NCI-H1930 (cell line): ENCODE measurements at places on chromosomes 16 and 17.

GRCh38 chr17:56786989-56787482 lies 46.7 kb downstream of the C17orf67 start:
- no peak for DNase-seq

- no peak for DNase-seq
Measured at GRCh38 chr16:54207837-54208236, 78.8 kb downstream of the IRX3 start.

- no peak for DNase-seq
Measured at GRCh38 chr17:46889992-46890564, 32.9 kb upstream of the GOSR2 start.

GRCh38 chr16:88810912-88811768 lies 588 bp downstream of the APRT start:
- peak; percentile 72 for DNase-seq

DNA sequence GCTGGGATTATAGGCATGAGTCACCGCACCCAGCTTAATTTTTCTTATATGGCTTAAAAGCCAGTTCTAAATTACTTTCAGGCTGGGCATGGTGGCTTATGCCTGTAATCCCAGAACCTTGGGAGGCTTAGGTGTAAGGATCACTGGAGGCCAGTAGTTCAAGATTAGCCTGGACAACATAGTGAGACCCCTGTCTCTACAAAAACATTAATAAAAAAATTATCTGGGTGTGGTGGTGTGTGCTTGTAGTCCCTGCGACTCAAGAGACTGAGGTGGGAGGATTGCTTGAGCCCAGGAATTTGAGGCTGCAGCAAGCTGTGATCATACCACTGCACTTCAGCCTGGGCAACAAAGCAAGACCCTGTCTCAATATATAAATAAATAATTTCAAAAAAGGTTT lies 10.8 kb upstream of the SMARCD2 start:
- DNase-seq, result no peak

DNA sequence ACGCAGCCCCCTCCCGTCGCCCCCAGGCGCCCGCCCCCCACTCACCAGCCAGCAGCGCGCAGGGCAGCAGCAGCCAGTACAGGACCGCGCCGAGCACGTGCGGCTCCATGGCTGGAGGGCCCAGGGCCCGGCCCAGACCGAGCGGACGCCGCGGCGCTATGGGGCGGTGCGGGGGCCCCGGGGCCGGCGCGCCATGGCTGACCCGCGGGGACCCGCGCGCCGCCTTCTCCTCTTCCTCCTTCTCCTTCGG lies 239 bp downstream of the PIEZO1 start:
- no peak for DNase-seq

DNA sequence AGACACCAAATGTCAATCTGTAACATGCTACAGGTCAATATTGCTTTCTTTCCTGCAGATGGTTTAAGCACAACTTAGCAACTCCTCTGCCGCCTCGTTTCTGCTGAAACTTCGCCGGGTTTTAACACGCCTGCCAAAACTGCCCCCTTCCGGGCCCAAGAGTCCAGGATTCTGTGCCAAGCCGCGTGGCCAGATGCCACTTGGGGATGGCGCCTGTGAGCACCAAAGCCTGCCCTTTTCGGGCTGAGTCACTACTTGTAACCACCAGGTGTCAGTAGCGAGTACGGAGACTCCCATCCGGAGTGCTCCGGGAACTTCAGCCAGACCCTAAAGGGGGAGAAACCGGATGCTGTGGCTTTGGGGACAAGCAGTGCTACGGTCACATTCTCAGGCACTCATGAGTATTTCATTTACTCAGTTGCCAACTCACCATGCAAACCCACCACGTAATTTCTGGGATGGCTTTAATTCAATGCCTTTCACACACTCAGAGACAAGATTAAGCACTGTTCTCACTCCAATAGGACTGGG lies 7.8 kb downstream of the PMP22 start:
- DNase-seq, result peak; percentile 18

- no peak for DNase-seq
Measured at GRCh38 chr17:47203984-47204721, 5.0 kb upstream of the MYL4 start.

- DNase-seq, result no peak
Measured at GRCh38 chr17:77852731-77853130, 105.8 kb upstream of the TNRC6C start.

- DNase-seq, result no peak
Measured at GRCh38 chr16:28984619-28985135, at the start of gene LAT. Gene LAT, plus strand, starts transcription at chr16:28985052. Its CDS starts 366 bp downstream, at chr16:28985418.

- no peak for DNase-seq
Measured at GRCh38 chr17:48261297-48261880, 153.8 kb downstream of the SNX11 start.

GRCh38 chr16:9280069-9280466 lies 188.6 kb downstream of the HAPSTR1 start:
- no peak for DNase-seq

- no peak for DNase-seq
Measured at GRCh38 chr17:58969156-58969555, 137.5 kb downstream of the TRIM37 start.

- DNase-seq, result no peak
Measured at GRCh38 chr16:3022684-3023414, 893 bp downstream of the HCFC1R1 start.

DNA sequence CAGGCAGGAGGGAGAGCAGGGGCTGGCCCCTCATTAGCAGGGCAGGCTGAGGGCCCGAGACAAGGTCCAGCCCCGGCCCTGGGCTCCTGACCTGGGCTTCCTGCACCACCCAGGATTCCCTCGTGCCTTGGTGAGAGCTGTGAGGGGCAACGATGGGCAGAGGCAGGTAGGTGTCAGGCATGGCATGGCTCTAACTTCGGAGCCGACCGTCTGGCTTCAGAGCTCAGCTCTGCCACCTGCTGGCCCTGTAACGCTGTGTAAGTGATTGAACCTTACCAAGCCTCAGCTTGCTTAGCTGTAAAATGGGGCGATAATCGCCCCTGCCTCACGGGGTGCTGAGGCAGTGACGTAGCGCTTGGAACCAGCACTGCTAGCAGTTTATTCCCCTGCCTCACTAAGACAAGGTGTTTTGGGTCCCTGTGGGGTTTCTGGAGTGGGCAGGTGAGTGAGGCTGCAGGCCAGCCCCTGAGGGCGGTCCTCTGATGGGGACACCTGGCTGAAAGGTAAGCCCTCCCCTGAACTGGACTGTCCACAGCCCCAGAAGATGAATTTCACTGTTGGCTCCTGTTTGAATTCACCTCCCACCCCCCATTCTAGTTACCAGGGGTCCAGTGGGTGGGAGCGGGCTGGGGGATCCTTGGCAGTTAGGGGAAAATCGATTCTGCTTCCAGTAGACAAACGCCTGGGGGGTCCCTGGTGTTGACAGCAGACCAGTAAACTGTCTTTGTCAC lies 184.8 kb upstream of the GSE1 start:
- DNase-seq, result no peak

DNA sequence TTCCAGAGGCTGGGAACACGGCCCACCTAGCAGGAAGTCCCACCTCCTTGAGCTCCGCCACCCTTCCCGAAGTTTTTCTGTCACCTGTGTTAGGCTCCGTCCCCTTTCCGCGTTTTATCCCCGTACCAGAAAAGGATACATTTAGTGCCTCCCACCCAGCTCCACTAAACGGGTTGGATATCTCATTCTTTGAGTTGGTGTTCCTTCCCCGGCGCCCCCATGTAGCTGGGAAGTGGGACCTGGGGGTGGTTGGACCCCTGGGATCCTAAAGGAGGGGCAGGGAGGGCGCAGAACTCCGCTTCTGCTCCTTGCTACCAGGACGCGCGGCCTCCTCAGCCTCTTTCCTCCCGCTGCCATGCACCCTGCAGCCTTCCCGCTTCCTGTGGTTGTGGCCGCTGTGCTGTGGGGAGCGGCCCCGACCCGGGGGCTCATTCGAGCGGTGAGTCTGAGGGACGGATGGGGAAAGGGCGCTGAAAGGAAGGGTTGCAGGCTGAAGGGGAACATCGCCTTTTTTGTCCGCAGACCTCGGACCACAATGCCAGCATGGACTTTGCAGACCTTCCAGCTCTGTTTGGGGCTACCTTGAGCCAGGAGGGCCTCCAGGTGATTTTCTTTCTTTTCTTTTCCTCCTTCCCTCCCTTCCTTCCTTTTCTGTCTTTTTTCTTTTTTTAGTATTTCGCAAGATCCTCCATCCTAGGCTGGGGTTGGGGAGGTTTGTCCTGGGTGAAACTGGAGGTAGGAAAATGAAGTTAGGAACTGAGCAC lies 669 bp downstream of the RNF167 start:
- DNase-seq, result no peak

DNA sequence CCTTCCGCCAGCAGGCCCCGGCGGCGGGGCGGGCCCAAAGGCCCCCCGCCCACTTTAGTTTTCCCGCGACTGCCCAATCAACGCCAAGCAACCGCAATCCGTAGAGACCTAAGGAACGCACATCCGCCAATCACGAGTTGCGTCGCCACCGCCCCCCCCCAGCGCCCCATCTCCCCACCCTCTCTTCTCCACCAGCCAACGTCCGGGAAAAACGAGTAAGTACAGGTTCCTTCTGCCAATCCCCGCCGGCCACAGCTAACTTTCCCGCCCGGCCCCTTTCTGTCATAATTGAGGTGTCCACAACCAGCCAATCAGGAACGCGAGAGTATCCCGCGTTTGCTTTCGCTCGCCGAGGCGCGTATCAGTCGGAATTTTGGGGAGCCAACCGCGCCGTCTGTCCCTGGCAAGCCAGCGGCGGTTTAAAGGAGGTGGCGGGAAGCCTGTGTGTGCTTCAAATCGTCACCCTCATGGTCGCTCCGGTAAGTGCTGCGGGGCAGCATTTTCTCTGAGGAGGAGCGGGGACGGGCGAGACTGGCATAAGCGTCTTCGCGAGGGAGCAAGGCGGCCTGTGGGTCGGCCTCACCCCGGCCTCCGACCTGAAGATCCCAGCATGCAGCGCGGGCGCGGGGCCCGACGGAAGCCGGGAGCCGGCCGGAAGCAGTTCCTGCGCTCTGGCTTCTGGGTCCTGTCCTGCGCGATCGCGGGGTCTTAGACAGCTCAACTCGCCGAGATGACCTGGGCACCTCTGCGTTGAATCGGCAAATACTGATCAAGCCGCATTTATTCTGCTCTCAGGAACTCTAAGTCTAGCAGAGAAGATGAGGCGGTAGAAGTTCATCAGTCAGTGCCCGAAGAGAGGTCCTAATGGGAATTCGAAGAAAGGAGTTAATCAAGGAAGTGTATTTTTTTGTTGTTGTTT lies at the start of gene MIS12:
TSS of gene MIS12 (plus strand) at position 361 of the 919 bp plus-strand sequence. CDS start 2,297 bp downstream, outside the sequence.
- DNase-seq, result peak; percentile 98

GRCh38 chr17:46013502-46014165 lies 14.6 kb downstream of the STH start:
- no peak for DNase-seq

DNA sequence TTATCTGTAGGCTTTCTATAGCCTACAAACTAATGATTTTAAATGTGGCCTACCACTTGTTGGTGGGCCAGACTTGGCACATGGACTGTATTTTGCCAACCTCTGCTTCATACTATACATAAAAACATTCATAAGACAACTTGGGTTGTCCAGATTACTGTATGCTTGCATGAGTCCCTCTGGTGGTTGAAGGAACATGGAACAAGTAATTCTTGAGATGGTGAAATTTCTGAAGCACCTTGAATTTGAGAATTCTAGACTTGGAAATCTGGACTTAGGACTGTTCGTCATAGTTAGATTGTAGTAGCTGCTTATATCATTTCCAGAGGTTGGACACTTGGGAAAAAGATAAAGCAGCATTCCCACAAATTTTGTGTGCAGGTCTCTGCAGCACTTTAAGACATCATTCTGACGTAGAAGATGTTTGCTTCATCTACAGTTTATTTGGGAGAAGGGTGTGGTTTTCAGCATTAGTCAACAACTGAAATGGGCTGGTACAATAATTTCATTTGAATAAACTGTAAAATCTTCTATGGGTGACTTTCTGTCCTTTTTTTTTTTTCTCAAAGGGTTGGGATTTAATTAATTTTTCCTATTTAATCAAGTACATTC lies 31.2 kb downstream of the NFATC3 start:
- no peak for DNase-seq

DNA sequence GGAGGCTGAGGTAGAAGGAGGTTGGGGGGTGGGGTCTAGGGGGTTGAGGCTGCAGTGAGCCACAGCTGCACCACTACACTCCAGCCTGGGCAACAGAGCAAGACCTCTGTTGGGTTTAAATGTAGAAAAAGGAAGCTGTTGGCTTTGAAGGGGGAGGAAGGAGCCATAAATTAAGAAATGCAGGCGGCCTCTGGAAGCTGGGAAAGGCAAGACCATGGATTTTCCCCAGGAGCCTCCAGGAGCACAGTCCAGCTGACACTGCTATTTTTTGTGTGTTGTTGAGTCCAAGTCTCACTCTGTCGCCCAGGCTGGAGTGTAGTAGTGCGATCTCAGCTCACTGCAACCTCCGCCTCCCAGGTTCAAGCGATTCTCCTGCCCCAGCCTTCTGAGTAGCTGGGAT lies 15.9 kb downstream of the LITAF start:
- no peak for DNase-seq

DNA sequence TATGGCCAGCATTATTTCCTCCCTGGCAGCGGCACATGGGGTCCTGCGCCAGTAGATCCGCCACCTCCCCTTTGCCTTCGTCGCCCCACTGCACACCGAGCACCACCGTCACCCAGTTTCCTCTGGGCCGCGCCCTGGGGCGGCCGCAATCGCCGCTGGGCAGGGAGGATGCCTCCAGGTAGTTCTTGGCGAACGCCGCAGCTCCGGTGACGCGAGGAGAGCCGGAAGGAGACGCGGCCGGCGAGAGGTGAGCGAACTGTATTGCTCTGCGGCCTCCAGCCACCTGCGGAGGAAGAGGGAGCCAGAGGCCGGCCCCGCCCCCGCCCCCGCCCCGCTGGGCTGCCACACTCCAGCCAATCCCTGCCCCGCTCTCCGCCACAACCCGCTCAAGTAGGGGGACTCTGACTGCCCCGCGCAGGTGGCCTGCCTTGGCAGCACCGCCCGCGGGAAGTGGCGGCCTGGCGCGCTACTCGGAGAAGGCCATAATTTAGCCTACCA lies 11.8 kb upstream of the SLFN13 start:
- peak; percentile 56 for DNase-seq

DNA sequence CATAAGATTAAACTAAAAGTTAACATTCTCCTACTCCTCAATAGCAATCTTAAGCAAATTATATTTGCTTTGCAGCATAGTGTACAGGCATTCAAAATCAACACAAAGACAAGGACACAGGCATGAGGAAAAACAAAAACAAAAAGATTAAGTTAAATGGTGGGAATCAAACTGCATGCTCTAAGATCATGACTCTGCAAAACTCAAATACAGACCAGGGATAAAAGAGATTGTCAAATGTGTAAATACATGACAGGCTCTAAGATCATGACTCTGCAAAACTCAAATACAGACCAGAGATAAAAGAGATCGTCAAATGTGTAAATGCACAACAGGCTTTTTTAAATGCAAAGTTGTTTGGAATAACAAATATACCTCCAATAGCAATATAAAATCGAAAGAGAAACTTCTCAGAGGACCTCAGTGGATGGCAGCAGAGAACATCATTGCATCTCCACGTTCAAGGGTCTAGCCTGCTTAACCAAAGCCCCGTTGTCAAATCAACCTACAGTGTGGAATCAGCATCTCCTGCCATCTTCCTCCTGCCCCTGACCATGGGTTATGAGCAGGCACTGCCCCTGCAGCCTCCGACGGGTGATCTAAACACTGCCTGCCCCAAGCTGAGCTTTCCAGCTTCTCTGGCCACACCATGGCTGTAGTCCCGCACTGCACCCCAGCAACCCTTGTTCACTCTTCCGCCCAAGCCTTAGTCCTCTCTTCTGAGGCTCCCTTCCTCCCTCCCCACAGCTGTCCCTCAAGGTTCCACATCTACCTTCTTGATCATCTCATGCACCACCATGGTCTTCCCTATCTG lies 446.1 kb downstream of the SOX9 start:
- no peak for DNase-seq

GRCh38 chr16:1613728-1614455 lies 1.7 kb downstream of the CRAMP1 start:
- DNase-seq, result no peak
